MCF 10A (cell line): ENCODE measurements at places on chromosomes 1 and 21. TPM values are rescaled to one million over a fixed set of nuclear protein-coding genes. Genes with fewer than 3 reads are reported as not detected.
A peak's percentile ranks its signal among the peaks of the same experiment; 100 is the strongest.

- peaks cover 17% of the 10 kb centered on the region for H3K4me1 ChIP-seq
- DNase-seq: no peak
- no peaks in the 10 kb centered on the region for H3K36me3 ChIP-seq
These were observed 10.0 kb upstream of the RASSF5 start for GRCh38 chr1:206497363-206497762.

GRCh38 chr1:160116283-160117147 is 956 bp downstream of the ATP1A2 start:
- peak; percentile 54 for DNase-seq
- peaks cover 8% of the 10 kb centered on the region for H3K4me1 ChIP-seq
- H3K27ac ChIP-seq: no peak overlapping the region
- no peaks in the 10 kb centered on the region for H3K27me3 ChIP-seq

DNA sequence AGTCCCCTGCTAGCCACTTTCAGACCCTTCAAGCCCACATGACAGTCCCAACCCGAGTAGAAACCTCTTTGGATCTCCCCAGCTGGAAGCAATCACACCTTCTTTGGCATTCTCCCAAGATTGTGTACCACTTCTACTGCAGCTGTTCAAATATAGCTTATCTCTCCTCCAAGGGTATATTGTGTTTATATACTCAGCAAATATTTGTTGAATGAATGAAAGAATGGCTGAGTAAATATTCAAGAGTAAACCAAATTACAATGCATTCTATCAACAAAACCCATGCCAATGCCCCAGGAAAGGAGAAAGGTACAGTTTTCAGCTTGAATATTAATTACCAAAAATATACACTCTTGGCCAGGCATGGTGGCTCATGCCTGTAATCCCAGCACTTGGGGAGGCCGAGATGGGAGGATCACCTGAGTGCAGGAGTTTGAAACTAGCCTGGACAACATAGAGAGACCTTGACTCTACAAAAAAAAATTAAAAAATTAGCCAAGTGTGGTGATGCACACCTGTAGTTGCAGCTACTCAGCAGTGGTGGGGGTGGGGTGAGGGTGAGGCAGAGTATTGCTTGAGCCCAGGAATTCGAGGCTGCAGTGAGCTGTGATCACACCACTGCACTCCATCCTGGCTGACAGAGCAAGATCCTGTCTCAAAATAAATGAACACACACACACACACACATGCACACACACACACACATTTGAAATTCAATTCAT is 68.5 kb downstream of the NIBAN1 start:
- no peak for DNase-seq
- no peaks in the 10 kb centered on the region for H3K36me3 ChIP-seq
- peaks cover 8% of the 10 kb centered on the region for H3K4me1 ChIP-seq
- H3K27me3 ChIP-seq: peaks cover 93% of the 10 kb centered on the region
- H3K27ac ChIP-seq: no peak overlapping the region
- H3K4me3 ChIP-seq: no peak overlapping the region

DNA sequence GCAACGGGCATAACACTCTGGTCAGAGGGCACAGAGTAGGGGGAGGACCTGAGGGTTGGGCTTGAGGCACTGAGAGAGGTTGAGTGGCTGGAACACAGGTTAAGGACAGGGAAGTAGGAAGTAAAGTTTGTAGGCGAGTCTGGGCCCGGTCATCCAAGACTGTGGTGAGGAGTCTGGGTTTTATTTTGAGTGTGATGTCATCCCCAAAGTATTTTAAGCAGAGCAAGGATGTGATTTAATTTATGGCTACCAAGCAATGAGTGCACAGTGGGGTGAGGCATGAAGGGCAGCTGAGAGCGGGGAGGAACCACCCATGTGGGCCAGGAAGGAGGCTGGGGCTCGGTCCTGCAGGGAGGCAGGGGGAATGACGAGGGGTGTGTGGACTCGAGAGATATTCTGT is 11.2 kb upstream of the VWA5B1 start:
- H3K4me3 ChIP-seq: no peak overlapping the region
- no peaks in the 10 kb centered on the region for H3K36me3 ChIP-seq
- no peak for DNase-seq
- H3K27ac ChIP-seq: no peak overlapping the region

GRCh38 chr1:95941121-95941798 is 707.2 kb downstream of the RWDD3 start:
- H3K4me3 ChIP-seq: no peak overlapping the region
- H3K27ac ChIP-seq: no peak overlapping the region
- H3K27me3 ChIP-seq: no peaks in the 10 kb centered on the region
- DNase-seq: no peak

- peaks cover 16% of the 10 kb centered on the region for H3K27me3 ChIP-seq
- H3K4me1 ChIP-seq: peaks cover 7% of the 10 kb centered on the region
- no peaks in the 10 kb centered on the region for H3K36me3 ChIP-seq
These were observed 57.2 kb downstream of the TOR1AIP2 start for GRCh38 chr1:179820226-179820970.

GRCh38 chr21:41317458-41317857 is 857 bp downstream of the FAM3B start:
- H3K27ac ChIP-seq: no peak overlapping the region
- no peak overlapping the region for H3K4me3 ChIP-seq
- H3K27me3 ChIP-seq: peaks cover 31% of the 10 kb centered on the region
- no peak for DNase-seq
- no peaks in the 10 kb centered on the region for H3K4me1 ChIP-seq
- H3K36me3 ChIP-seq: no peaks in the 10 kb centered on the region

- H3K4me3 ChIP-seq: no peak overlapping the region
- H3K36me3 ChIP-seq: no peaks in the 10 kb centered on the region
- no peak for DNase-seq
- peaks cover 11% of the 10 kb centered on the region for H3K27me3 ChIP-seq
- no peak overlapping the region for H3K27ac ChIP-seq
These were observed 186.6 kb downstream of the AK5 start for GRCh38 chr1:77468257-77468948.

DNA sequence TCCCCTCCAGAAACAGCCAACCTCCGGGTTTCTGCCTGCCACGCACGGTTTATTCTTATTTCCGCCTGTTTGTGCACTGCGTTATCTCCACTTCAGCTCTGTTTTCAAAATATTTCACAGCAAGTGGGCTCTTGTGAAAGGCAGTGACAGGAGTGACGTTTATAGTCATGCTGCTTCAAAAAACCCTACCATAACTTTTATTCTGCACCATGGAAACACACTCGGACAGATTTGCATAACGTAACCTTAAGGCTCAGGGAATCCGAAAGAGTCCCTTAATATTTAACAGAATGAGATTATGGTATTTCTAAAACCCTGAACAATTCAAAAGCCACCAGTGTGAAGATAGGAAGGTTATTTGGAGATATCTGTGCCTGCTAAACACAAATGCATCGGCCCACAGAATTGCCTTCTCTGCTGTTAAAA is 782 bp upstream of the SDE2 start:
- no peak for DNase-seq
- peak overlapping the region; percentile 99 for H3K27ac ChIP-seq

DNA sequence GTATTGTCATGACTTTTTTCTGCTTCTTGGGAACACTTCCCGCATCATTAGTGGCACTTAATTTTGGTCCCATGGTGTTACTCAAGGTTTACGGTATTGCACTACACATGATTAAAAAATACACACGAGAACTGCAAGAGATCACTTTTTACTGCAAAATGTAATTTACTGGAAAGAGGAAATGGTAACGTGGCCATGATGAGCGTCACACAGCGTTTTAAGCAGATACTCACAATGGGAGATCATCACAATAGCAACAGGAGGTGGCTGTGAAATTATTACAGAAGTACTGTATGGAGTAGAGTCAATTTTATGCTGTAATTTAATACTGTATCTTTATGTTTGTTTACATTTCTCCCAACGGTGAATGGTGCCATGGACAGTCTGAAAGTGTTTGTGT is 1510.3 kb downstream of the AMY1C start:
- H3K27me3 ChIP-seq: no peaks in the 10 kb centered on the region
- no peaks in the 10 kb centered on the region for H3K36me3 ChIP-seq
- no peak overlapping the region for H3K4me3 ChIP-seq
- H3K4me1 ChIP-seq: no peaks in the 10 kb centered on the region
- no peak for DNase-seq

DNA sequence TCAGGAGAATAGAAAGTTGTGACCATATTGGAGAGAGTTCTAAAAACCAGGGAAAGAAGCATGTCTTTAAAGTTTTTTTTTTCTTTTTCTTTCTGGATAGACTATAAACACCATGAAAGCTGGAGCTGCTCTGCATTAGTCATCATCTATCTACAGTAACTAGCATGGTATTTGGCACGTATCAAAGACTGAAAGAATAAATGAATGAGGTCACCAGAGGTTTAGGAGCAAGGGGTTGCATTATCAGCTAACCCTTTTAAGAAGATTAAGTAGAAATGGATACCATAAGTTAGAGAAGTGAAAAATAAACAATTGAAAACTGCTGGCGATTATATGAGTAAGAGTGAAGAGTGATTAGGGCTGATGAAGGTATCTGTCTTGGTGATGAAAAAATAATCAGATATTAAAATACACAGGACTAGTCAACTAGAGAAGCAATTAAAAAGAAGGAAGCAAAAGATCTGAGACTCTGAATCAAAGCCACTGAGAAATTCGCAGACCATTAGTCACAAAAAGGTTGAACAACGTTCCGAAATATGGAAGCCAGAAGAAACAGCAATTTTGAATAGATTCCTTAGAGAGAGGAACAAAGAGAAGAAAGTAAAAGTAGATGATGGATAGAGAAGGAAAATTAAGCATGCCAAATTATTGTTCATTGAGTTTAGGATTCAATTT is 536.4 kb downstream of the DPYD start:
- no peak overlapping the region for H3K4me3 ChIP-seq
- H3K27ac ChIP-seq: no peak overlapping the region
- peak; percentile 65 for DNase-seq

GRCh38 chr1:83776913-83777757 is 221.8 kb downstream of the TTLL7 start:
- no peak overlapping the region for H3K27ac ChIP-seq

DNA sequence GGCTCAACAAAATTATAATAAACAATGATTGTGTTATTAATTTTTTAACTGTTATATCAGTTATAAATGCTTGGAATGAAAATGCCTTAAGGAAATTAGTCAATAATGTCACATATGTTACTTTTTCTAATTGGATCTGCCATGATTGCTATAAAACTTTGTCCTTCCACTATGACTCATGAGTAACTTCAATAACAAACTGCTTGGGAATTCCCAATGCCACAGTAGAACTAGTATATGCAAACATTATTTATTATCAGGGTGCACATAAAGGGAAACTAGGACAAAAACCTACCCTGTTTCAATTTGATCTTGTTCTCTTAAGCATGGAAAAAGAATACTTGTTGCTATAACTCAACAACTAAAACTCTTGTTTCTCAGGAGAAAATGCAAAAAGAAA is 59.1 kb upstream of the PDC start:
- no peaks in the 10 kb centered on the region for H3K36me3 ChIP-seq
- no peak overlapping the region for H3K27ac ChIP-seq
- H3K4me1 ChIP-seq: no peaks in the 10 kb centered on the region
- no peaks in the 10 kb centered on the region for H3K27me3 ChIP-seq
- H3K4me3 ChIP-seq: no peak overlapping the region

GRCh38 chr1:67777016-67777415 is 56.3 kb downstream of the GNG12 start:
- H3K36me3 ChIP-seq: peaks cover 25% of the 10 kb centered on the region
- H3K27me3 ChIP-seq: no peaks in the 10 kb centered on the region
- peaks cover 18% of the 10 kb centered on the region for H3K4me1 ChIP-seq
- no peak overlapping the region for H3K4me3 ChIP-seq
- DNase-seq: no peak
- H3K27ac ChIP-seq: no peak overlapping the region

GRCh38 chr1:53490351-53490750 is 31.2 kb downstream of the DMRTB1 start:
- H3K4me3 ChIP-seq: no peak overlapping the region
- peaks cover 55% of the 10 kb centered on the region for H3K27me3 ChIP-seq
- H3K36me3 ChIP-seq: no peaks in the 10 kb centered on the region
- no peaks in the 10 kb centered on the region for H3K4me1 ChIP-seq
- H3K27ac ChIP-seq: no peak overlapping the region

DNA sequence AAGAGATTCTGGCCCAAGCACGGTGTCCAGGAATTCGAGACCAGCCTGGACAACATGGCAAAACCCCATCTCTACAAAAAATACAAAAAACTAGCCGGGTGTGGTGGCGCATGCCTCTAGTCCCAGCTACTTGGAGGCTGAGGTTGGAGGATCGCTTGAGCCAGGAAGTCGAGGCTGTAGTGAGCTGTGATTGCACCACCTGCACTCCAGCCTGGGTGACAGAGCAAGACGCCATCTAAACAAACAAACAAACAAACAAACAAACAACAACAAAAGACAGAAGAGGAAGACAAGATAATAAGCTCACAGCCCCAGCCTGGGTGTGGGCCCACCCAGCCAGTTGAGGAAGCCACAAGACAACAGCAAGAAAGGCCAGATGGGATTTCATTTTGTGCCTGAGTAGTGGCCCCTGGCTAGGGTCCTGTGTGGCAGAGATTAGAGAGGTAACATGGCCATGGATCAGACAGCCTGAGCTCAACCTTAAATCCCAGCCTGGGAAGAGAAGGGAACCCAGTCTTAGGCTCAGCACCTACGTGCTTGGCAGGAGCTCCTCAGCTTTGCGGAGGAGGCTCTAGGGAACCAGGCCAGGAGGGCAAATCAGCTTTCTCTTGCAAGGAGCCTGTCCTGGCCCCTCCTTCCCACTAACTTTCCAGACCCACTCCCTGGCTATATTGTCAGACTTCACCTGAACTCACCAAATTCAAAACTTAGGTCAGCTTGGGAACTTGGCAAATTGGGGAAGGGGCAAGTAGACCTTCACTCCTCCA is 4.9 kb upstream of the BEST4 start:
- peaks cover 7% of the 10 kb centered on the region for H3K4me1 ChIP-seq
- no peaks in the 10 kb centered on the region for H3K27me3 ChIP-seq
- DNase-seq: no peak
- no peak overlapping the region for H3K4me3 ChIP-seq

DNA sequence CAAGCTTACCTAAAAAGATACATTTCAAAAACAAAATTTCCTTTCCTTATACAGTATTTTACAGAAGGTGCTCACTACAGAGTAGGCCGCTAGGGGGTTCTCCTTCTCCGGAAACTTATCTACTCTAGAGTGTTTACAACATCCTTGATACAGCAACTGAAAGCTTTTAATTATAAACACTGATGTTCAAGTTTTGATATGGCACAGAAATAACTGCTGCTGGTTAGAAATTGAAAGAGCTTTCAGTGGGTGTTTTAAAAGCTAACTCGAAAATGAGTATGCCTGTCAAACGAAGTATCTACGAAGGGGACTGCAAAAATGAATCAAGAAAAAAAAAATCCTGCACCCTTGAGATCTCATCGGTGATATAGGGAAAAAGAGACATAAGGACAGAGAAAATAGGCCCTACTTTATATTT is 1.0 kb downstream of the YOD1 start:
- peaks cover 73% of the 10 kb centered on the region for H3K4me1 ChIP-seq
- peak overlapping the region; percentile 95 for H3K27ac ChIP-seq
- H3K4me3 ChIP-seq: peak overlapping the region; percentile 89

S100A7A gene
- total RNA-seq: not detected in 2 replicates

PDE9A gene
- total RNA-seq: not detected in 2 replicates

HSD11B1 gene
- 0.21 and 0.39 TPM in 2 replicates for total RNA-seq

LCE6A gene
- total RNA-seq: not detected in 2 replicates

HSD3B1 gene
- total RNA-seq: not detected in 2 replicates

A3GALT2 gene
- total RNA-seq: 0.32 TPM in 1 of 2 replicates, not detected in the other

SPOCD1 gene
- 0.47 and 0.59 TPM in 2 replicates for total RNA-seq

ALG6 gene
- total RNA-seq: 5.4 and 6.0 TPM in 2 replicates

CFHR2 gene
- total RNA-seq: not detected in 2 replicates

GPR52 gene
- total RNA-seq: 0.86 and 1.2 TPM in 2 replicates

AJAP1 gene
- not detected in 2 replicates for total RNA-seq

CA6 gene
- total RNA-seq: not detected in 2 replicates

SAMSN1 gene
- total RNA-seq: 2.3 and 6.8 TPM in 2 replicates
